ENCODE measurements at places on chromosomes 13 and 19.
A peak's percentile ranks its signal among the peaks of the same experiment; 100 is the strongest.

GRCh38 chr19:58476498-58477015, 405 bp downstream of the ZNF446 start:
- ATAC-seq: peak; percentile 4

DNA sequence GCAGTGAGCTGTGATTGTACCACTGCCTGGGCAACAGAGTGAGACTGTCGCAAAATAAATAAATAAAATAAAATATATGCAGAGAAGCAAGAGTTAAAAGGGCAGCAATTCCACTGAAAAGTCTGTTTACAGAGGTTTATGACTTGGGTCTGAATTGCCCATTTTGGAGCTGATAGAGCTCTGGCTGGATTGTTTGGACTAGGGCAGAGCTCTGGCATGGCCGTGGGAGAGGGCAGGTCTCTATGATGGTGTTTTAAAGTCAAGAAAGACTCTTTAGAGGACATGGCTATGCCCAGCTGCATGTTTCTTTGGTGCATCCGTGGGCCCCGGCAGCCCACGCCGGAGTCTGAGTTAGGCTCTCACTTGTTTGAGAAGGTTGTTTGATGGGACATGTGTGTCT, 64.6 kb upstream of the C1QTNF9 start:
- ATAC-seq: no peak

DNA sequence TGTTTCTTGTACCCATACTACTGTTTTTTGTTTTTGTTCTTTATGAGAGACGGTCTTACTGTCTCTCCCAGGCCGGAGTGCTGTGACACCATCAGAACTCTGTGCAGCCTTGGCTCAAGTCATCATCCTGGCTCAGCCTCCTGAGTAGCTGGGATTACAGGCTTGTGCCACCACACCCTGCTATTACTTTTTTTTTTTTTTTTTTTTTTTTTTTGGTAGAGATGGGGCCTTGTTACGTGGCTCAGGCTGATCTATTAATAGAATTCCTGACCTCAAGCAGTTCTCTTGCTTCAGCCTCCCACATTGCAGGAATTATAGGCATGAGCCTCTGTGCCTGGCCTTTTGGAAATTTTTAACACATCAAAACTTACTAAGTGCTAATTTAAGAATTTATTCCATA, 2.9 kb upstream of the ZNF304 start:
- ATAC-seq: no peak

GRCh38 chr19:35755550-35756376, 1.1 kb downstream of the HSPB6 start:
- no peak for ATAC-seq

GRCh38 chr19:50417111-50418081, 1.3 kb upstream of the SPIB start:
- ATAC-seq: no peak

GRCh38 chr13:44972956-44973581, 16.2 kb downstream of the NUFIP1 start:
- ATAC-seq: peak; percentile 36

DNA sequence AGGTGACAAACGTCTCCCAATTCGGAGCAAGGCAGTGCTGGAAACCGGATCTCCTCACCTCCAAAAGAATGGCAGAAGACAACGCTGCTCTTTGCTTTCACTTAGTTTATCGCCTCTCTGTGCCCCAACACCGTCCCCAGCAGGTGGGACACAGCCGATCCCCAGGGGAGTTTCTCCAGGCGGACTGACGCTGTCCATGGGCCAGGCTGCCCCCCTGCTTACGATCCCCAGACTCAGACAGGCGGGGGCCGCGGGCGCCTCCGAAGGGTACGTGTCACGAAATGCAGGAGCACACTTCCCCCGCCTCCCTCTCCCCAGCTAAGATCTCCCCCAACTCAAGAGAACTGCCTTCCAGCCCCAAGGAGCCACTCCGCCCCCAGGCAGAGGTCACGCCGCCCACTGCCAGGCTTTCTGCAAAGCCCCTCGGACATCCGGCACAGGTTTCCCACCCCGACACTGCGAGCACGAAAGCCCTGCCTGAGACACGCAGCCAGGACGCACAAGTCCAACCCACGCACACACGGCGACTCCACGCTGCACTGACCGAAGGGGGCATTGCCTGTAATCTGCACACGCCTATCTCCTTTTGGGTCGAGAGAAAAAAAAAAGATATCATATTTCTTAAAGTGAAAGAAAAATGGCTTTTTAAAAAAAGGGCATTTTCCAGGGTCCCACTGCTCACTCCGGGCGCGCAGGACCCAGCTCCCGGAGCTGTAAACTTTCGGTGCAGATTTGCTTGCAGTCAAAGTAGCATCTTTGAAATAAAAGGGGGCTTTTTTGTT, 2.0 kb downstream of the SPRY2 start:
- peak; percentile 22 for ATAC-seq

DNA sequence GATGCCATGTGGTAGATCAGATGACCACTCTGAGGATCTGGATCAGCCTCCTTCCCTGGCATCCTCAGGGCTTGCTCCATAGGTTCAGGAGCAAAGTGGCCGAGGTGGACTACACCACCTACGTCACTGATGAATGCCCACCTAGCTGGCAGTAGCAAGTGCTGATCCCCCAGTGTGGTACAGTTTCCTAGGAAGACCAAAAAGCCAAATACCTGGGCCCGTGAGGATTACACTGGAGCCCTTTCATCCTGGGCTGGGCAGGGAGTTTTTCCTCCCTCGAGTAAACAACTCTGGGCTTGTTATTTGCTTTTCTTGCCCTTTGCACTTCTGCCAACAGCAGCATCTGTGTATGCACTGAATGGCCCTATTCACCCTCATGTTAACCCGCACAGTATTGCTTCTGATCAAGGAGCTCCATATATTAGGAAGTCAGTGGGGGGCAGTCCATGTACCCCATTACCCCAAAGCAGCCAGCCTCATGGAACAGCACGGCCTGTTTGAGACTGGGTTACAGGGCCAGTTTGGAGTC, 3.3 kb upstream of the MYADM start:
- ATAC-seq: no peak

GRCh38 chr19:39679791-39680168, 24.1 kb downstream of the LGALS16 start:
- ATAC-seq: no peak

- no peak for ATAC-seq
Measured at GRCh38 chr19:10361569-10362011, 18.8 kb downstream of the TYK2 start.

GRCh38 chr13:22114630-22115311, 443.9 kb downstream of the FGF9 start:
- no peak for ATAC-seq

DNA sequence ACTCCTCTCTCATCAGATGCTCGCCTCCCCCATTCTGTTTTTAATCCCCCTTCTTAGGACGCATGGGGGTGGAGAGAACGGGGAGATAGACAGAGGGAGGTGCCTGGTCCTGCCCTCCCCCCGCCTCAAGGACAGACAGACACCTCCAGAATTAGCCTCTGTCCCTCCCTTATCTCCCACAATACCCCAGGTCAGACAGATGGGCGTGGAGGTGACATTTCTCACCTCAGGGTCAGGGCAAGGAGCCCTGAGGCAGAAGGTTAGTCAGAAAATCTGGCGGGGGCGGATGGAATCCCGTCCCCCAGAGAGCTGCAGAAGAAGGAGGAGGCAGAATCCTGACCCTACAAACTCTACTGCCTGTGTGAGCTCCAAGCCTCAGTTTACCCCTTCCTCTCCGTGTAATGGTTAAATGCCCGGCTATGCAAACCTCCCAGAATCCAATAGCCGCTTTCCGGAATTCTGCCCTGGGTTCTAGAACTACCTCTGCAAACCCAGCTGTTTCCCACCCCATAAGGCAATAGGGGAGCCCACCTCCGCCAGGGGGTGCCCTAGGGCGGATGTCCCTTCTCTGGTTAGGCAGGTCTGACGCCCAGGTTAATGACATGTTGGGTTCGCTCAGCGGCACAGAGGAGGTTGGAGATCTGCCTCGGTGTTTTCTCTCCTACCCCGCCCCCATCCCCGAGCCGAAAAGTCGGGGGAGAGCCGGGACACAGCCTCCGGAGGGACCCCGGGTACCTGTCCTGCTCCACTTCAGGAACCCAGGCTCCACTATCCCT, 900 bp downstream of the PPP1R13L start:
- peak; percentile 8 for ATAC-seq

DNA sequence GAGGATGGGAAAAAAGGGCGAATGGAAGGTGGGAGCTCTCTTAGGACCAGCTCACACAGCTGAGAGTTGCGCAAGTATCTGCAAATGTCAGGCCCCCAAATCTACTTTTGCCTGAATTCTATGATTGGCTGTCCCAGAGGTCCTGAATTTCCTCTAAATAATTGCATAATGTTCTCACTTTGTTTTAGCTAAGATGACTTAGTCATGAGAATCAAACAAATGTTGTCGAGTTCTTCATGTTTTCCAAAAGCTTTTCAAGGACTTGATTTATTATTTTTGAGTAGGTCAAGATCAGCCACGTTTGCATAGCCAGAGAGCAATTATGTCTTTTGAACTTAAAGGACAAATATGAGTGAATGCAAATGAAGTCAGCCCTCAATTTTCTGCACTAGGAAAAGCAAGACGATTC, 246.6 kb upstream of the MAB21L1 start:
- ATAC-seq: no peak

GRCh38 chr13:82719987-82720386, 1162.3 kb downstream of the SLITRK1 start:
- ATAC-seq: no peak

- ATAC-seq: no peak
Measured at GRCh38 chr19:36460046-36460445, 29.3 kb downstream of the ZNF566 start.

DNA sequence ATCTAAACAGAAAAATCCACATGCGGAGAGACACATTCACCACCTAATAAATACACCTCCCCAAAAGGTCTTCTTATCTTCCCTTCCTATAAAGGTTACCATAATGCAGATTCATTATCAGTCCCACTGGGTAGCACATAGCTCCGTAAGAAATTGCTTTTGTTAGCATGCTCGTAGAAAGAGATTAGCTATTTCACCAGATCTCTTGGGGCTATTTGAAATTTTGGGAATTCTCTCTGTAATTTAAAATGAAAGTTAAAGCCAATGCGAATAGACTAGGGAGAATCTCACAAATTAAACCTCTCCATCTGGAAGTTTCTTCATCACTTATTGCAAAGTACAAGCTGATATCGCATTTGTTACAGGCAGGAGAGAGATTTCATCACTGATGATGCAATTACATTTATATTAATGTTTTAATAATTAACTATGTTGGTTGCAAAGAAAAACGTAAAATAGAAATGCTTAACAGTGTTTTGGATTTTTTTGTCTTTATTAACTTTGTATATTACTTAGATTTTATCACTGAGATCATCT, 12.9 kb upstream of the DACH1 start:
- ATAC-seq: no peak

GRCh38 chr13:28110414-28110813, 10.0 kb upstream of the FLT3 start:
- no peak for ATAC-seq

DNA sequence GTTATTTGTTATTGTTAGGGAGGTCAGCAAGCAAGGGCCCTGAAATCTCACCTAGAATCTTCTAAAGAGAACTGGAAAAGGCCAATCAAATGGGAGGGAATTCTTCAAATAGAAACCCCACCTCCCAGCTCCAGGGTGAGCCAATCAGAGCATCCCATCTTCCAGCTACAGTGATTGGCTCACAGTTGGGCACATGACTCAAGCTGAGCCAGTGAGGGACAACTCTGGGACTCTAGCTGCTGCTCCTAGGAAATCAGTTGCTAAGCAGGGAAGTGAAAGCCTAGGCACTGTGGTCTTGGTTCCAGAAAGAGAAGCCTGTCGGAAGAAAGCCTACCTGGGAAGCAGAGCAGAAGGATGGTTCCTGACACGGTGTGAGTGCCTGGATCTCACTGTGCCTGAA, 13.4 kb downstream of the TM6SF2 start:
- peak; percentile 74 for ATAC-seq

GRCh38 chr19:14530506-14530905, 1.1 kb downstream of the TECR start:
- no peak for ATAC-seq

DNA sequence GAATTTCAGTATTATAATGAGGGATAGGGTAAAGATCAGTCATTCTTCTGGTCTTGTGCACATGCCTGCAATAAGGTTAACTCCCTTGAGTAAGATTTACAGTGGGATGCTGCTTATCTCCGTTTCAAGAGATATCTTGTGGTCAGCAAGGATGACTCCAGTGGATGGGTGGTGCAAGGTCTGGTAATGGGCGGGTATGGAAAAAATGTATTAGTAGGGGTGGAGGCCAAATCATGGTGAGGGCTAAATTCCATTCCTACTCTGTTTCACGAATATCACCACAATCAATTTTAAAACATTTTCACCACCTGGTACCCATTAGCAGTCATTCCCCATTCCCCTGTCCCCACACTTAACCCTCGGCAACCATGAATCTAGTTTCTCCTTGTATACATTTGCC, 40.6 kb downstream of the CCDC122 start:
- ATAC-seq: peak; percentile 59

DNA sequence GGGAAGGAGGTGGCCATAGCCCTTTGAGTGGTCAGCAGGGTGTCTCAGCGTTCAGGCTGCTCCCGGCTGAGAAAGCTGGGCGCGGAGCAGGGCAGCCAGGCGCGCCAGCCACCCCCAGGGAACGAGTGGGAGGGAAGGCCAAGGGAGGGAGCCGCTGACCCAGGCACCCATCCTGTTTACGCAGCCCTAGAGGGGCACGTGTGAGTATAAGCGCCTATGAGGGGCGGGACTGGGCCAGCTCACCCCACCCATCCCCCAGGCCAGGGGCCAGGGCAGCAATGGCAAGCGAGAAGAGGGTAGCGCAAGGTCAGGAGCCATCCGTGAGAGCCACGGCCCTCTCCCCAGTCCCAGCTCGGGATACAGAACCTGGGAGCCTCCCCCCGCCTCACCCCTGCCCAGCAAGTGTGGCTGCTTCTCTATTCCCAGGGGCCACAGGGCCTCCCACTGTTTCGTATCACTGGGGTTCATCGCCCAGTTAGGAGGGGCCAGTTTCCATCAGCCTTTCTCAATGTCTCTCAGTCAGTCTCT, 897 bp upstream of the DMKN start:
- ATAC-seq: no peak

- no peak for ATAC-seq
Measured at GRCh38 chr13:77056382-77056781, 29.4 kb upstream of the FBXL3 start.

- no peak for ATAC-seq
Measured at GRCh38 chr19:46022431-46023310, at the start of gene PGLYRP1. PGLYRP1 (minus strand) TSS chr19:46023053; CDS start chr19:46023021, 32 bp downstream.

GRCh38 chr13:29522044-29522685, 73.3 kb downstream of the SLC7A1 start:
- peak; percentile 79 for ATAC-seq

- ATAC-seq: no peak
Measured at GRCh38 chr13:67493835-67494234, 263.7 kb upstream of the PCDH9 start.

GRCh38 chr13:45926741-45927140, 75.2 kb upstream of the SIAH3 start:
- no peak for ATAC-seq

- peak; percentile 18 for ATAC-seq
Measured at GRCh38 chr13:39037410-39037879, 444 bp downstream of the PROSER1 start.

DNA sequence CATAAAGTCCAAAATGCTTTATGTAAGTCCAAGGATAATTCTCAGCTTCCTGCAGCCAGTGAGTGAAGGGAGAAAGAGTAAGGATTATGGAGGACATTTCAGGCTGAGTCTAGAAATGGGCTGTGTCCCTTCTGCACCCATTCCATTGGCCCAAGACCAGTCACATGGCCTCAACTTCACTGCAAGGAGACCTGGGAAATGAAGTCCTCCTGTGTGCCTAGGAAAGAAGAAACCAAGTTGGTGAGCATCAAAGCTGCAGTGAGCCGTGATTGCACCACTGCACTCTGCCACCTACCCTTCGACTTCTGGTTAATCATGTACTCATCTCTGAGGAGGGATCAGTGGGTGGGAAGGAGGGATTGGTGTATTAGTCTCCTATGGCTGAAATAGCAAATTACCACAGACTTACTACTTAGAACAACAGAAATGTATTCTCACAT, 3.6 kb upstream of the CD37 start:
- peak; percentile 89 for ATAC-seq
